ENCODE measurements at places on chromosomes 2 and 18.

DNA sequence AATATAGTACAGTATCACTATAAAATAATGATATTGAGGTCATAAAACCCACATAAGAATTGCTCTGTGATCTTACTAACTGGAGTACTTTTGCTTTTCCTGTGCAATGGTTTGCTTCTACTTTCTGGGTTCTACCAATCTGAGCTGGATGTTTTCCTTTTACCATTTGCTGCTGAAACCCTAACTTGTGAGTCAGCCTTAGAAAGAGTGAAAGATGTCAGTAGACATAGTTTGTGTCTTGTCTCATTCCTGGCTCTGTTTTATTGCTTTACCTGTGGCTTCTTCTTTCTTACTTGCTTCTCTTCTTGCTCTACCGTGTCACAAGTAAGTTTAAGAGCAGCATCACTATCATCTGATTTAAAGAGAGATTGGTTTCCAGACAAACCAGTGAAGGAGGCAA, 61.0 kb downstream of the MBD2 start:
- no peak for DNase-seq

- DNase-seq: no peak
These were observed 254.7 kb downstream of the MREG start for GRCh38 chr2:215758691-215759090.

- no peak for DNase-seq
These were observed 83.6 kb upstream of the ETAA1 start for GRCh38 chr2:67313536-67313935.

GRCh38 chr2:109345653-109346480, 216.9 kb downstream of the SH3RF3 start:
- no peak for DNase-seq

DNA sequence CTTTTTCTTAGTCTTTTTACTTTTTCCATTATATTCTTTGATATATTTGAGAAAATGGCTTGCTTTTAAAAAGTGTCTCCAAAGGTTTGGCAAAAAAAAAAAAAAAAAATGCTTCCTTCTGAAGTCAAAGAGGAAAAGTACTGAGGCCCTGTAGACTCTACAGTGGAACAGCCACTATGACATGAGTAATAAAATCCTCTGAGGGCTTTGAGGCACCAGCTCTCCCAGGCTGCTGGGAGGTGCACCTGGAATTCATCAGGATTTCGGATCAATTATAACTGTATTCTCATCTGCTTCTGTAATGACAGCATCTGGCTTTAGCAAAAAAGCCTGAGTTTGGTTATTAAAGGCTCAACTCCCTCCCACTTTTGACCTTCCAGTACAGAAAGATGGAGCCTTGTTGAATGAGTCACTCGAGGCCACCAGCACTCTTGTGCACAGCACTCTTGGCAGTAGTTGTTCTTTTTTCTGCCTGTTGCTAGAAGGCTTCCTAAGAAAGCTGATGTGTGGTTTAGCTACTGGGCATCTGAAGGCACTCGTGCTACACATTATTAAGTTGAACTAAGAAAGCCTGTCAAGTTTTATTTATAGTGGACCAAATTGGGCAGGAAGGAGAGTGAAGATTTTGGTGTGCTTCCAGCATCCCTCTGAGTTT, 131.3 kb downstream of the PRPF40A start:
- DNase-seq: peak; percentile 21

- DNase-seq: no peak
These were observed 111.3 kb upstream of the SIX2 start for GRCh38 chr2:45120546-45120945.

DNA sequence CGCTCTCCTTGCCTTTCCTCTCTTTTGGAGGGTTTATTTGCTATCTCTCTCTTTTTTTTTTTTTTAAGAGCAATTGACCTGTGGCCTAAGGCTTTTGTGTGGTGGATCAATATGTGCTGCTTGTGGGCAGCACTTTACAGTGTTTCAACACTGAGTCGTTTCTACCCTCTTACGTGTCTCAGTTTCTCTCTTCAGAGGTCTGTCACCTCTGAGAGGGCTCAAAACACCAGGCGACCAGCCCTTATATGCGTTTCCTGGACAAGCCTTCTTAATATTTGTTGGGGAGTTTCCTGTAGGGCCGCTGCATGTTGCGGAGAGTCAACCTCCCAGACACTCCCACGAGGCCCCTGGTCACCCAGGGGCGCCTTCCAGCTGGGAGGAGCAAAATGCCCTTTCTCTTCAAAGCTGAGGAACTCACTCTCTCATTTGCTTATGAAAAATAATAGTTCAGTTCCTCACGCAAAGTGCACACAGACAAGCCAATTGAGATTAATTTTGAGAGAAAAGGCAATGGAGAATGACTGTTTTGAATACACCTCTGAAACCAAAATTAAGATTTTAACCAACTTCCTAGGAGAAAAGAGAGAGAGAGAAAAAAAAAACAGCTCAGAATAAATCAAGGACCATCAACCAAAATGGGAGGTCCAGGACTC, 96.3 kb upstream of the B3GNT2 start:
- DNase-seq: no peak

DNA sequence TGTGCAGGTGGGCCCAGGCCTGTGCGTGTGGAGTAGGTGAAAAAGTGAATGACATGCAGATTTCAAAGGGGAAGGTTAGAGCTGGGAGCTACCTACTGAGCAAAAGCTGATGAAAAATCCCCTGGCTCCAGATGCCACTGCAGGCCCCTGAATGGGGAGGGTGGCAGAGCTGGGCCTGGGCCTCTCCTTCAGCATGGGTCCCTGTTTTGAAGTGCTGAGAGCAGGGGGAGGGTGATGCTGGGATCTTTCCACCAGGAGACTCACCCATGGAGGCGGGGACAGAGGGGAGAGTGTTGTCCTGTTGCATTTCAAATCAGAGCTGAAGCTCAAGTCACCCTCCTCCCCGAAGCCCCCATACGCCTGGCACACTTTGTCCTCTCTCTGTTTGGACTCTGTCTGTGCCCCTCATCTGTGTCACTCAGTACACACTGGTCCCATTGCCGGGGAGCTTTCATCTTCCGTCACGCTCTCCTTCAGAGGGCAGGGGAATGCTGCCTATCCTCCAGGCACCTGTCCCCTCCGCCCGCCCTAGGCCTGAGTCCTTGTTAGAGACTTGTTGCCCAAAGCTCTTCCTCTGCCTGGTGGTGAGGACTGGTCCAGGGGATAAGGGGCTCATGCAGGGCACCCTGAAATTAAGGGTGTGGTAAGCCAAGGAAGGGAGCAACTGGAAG, 206.6 kb downstream of the HAUS1 start:
- DNase-seq: no peak

DNA sequence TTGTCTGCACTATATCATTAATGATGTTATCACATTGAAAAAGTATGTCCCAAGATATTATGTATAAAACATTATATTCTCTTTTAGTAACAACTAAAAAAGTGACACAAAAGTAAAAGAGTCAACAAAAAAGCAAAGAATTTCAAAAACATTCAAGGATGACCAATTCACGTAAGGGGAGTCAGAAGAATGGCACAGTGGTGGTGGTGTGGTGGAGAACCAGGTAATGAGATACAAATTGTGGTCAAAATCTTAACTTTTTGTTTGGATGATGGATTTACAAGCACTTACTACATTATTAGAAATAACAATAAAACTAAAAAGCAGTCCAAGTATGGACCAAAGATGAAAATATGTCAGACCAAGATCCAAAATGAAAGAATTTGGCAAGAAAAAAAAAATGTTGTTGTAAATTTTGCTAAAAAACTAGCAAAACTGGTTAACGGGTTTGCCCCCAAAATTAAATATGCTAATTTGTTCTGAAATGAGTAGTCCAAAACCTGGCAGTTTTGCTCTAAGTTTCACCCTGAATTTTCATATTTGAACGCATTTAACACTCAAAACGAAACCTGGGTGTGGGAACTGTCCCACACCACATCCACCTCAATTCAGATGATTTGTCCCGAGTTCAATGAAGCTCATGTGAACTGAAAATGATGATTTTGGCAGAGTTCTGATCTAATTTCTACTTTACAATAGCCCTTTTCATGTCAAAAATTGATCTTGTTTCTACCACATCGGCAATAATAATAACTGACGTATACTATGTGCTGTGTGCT, 135.8 kb downstream of the IKZF2 start:
- DNase-seq: no peak

- no peak for DNase-seq
These were observed 319.1 kb downstream of the CTNNA2 start for GRCh38 chr2:79831961-79832360.

DNA sequence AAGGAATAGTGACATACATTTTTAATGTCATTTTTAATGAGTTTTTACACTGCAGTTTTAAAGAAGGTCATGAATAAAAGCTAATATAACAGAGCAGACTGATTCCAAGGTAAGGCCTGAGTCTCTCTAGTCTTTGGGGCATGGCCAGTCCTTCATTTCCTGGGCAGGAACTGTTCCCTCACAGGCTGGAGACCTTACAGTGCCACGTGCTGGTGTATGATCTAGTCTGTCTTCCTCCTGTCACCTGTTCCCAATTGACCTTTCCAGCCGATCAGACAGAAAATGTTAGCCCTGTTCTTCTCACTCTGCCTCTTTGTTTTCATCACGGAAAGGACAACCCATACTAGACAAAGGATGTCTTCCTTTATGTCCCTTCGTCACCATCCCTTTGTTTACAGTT, 33.6 kb downstream of the ZCCHC2 start:
- DNase-seq: no peak

DNA sequence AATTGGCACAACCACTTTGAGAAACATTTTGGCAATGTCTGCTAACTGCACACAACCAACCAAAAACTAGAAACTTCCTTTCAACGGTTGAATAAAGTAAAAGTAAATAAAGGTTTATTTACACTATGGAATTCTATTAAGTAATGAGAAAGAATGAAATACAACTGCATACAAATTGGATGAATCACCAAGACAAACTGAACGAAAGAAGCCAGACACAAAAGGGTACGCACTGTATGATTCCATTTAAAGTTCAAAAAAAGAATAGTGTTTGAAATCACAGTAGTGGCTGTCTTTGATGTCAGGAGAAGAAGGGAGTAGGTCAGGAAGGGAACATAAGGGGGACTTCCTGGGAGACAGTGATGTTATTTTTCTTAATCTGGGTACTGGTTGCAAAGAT, 46.5 kb upstream of the SULT1C3 start:
- no peak for DNase-seq

DNA sequence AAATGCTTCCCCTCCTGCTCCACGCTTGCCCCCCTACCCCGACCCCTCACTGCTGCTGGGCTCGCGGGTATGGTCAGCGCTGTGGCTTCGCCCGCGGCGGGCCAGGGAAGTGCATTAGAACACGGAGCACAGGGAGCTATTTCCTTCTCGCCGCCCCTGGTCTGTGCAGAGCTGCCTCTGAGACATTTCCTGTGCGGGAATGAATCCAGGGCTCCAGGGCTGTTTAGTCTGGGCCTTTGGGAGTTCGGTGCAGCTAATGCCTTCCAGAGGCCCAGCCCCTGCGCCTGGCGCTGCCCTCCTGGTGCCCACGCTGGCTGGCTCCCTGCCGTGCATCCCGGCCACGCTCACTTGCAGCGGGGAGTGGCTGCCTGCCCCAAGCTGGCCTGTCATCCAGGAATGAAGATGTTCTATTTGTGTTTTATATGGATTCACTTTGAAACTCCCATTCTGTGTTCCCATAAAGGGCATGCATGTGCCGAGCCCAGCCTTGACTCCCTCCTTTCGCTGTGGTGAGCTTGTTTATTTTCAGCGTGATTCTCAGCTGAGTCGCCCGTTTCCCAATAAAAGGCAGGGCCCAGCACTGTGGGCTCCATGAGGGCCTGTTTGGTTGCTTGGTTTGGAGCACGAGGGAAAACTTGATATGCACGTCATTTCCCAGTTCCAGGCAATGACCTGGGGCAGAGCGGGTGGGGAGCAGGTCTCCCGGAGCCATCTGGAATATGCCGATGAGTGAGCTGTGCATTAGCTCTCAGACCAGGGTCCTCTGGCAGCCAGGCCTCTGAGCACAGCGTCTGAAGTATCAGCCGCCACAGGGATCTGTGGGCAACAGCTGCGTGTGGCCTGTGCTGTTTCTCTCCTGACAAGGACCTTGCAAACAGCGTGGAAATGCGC, 42.7 kb downstream of the SH3RF3 start:
- peak; percentile 71 for DNase-seq

GRCh38 chr2:219775506-219775905, 148.1 kb downstream of the SLC4A3 start:
- no peak for DNase-seq

GRCh38 chr2:136125236-136125635, 7.3 kb upstream of the CXCR4 start:
- DNase-seq: no peak

DNA sequence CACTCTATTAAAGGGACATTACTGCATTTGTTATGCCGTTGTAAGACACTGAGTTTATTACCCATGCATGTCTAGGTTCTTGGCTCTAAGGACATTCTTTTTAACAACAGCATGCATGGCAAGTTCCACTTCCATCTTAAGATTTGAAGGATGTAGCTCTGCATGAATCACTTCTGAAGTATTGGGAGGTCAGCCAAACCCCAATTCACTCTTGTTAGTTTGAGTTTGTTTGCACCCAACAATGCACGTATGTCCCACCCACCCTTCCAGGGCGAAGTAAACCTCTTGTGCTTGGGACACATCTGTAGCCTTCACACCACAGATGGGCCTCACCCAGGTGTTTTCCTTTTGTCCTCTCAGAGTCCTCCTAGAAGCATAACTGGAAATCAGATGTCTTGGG, 5.6 kb upstream of the LAMA3 start:
- no peak for DNase-seq

DNA sequence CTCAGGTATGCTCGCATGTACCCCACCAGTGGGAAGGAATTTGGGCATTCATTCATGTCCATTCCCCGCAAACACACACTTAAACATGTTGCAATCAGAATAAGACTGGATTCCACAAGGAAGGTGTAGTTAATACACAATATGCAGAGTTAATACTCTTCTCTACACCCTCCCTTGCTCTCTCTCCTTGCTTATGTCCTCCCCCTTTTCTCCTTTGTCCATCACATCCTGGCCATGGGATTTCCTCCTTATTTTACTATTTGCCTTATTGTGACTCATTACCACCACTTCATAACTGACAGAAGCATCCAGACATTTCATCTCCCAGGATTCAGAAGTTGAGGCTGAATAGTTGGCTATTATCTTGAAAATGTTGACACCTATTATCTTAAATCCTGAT, 473.8 kb upstream of the SPHKAP start:
- DNase-seq: no peak

- no peak for DNase-seq
These were observed 472.2 kb upstream of the DCC start for GRCh38 chr18:51867767-51868166.

GRCh38 chr2:136246086-136246669, 128.2 kb upstream of the CXCR4 start:
- no peak for DNase-seq

DNA sequence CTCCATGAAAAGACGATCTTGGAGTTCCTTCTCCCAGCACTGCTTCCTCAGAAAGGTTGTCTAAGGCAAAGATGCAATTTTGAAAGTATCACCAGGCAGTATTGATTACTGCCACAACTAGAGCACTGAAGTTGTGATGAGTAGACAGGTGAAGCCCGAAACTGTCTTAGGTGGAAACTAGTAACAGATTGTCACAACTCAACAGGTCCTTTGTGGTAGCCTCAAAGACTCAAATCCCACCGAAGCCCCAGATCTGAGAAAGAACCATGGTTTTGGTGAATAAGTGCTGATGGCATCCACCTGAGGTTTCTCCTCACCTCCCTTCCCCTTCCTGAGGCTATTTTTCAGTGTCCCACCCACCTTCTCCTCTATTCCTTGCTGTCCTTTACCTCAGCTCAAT, 248.0 kb downstream of the DSEL start:
- no peak for DNase-seq

Data from GOT3 (cell line).